ENCODE measurements at places on chromosomes 5 and 9.

- no peak for DNase-seq
These were observed 5.0 kb downstream of the PRUNE2 start for GRCh38 chr9:76900884-76901440.

GRCh38 chr9:9612755-9613154 is 1000.0 kb downstream of the PTPRD start:
- DNase-seq, result no peak

DNA sequence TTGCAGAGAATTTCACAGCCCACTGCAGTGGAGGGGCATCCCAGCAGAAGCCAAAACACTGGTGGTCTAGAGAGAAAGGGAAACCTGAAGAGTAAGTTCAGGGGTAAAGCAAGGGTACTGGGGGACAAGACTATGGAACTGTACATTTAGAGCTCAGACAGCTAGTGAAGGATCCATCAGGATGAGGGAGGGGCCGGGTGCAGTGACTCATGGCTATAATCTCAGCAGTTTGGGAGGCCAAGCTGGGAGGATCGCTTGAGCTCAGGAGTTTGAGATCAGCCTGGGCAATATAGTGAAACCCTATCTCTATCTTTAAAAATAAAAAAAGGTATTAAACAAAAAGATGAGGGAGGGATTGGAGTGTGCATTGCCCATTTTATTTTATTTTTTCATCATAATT is 7.8 kb upstream of the ANKH start:
- no peak for DNase-seq

- DNase-seq, result no peak
These were observed 48.8 kb upstream of the FBN2 start for GRCh38 chr5:128586848-128587247.

- DNase-seq, result no peak
These were observed 86.3 kb downstream of the ZNF618 start for GRCh38 chr9:113962396-113962795.

GRCh38 chr9:17588395-17588794 is 9.5 kb downstream of the SH3GL2 start:
- no peak for DNase-seq

DNA sequence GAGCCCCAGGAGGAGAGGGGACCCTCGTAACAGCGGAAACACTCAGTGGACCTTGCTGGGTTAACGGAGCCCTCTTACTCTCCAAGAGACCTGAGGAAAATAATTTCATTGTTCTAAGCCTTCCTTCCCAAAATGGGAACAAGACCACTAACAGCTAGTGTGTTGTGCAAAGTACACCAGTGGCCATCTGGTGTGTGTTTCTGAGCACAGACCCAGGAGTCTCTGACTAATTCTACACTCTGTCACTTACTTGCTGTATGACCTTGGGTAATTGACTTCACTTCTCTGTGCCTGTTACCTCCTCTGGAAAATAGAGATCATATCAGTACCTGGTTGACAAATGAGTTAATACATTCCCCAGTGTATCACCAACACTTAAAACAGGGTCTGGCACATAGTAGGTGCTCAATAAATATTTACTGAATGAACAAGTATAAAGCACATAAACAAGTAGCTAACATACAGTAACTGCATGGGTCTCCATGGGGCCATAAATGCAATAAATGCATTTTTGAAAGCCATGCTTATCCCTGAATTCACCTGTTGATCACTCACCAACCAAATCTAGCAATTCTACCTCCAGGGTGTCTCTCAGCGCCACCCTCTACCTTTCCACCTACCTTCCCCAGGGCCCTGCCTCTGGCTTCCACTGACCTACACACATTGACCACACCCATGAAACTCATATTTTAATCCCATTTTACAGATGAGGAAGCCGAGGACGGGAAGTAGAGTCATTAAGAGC is 44.7 kb upstream of the AKNA start:
- no peak for DNase-seq

DNA sequence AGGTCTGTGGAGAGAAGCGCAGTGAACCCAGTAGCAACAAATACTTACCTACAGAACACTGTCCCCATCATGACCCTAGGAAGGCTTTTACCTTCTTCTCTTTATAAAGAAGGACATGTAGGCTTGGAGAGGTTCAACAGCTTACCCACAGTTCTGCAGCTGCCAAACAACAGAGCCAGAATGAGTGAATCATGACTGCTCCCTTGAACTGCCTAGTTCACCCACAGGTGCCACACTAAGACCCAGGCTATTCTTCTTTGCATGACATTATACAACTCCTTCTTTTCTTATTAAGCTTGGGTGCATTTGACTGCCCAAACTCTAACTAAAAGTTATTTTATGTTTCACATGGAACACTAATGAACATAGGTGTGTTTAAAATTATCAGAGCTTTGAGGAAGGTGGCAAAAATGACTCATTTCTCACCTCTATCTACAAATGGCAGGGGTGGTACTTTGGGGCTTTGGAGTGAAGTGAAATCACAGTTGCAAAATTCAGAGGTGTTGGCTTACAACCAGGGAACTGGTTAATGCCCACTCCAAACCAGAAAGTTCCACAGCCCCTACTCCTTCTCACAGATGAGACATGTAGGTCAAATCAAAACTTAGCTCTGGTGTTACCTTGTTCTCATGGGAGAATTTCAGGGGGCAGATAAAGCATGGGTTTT is 201.6 kb downstream of the SEMA6A start:
- DNase-seq, result no peak

DNA sequence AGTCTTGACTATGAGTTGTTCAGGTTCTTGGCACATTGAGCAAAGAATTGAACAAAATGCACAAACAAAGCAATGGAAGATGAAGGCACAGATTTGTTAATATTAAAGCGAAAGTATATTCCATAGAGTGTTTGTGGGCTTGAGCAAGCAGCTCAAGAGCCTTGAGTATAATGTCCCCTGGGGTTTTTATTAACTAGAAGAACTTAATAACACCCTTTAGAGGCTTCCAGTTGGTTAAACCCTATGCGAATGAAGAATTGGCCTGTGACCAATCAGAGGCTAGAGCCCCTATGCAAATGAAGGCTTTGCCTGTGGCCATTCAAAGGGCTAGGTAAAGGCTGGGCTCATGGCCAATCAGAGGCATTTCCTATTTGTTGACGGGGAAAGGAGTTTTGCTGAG is 135.3 kb upstream of the IL12B start:
- no peak for DNase-seq
